Activated CD8-positive, alpha-beta memory T cell treated with anti-CD3 and anti-CD28 coated beads for 4 hours (primary cell): ENCODE measurements at places on chromosomes 2 and 18.

DNA sequence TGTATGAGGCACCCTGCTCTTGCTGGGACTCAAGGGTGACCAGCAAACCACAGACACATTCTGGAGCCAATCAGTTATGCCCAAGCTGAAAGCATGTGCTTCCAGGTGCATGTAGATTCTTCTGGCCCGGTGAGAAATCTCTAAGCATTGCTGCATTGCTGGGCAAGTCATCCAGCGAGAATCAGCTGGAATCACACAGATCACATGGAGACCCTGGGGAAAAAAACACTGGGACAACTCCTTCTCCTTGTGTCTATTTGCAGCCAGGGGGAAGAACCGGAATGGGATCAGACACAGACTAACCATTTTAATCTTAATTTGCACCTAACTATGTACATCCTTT lies 119.7 kb upstream of the KLF7 start:
- no peak for DNase-seq

GRCh38 chr18:64668461-64668962 lies 519.6 kb upstream of the LINC00305 start:
- DNase-seq, result no peak

DNA sequence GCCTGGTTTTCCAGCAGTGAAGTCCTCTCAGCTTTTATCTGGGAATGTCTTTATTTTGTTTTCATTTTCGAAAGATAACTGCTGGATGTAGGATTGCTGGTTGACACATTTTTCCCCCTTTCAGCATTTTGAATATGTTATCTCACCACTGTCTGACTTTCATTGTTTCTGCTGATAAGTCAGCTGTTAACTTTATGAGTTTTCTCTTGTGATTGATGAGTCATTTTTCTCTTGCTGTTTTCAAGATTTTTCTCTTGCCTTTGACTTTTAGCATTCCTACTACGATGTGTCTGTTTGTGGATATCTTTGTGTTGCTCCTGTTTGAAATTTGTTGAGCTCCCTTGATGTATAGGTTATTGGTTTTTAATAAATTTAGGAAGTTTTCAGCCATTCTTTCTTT lies 85.5 kb downstream of the AGPS start:
- DNase-seq, result no peak

DNA sequence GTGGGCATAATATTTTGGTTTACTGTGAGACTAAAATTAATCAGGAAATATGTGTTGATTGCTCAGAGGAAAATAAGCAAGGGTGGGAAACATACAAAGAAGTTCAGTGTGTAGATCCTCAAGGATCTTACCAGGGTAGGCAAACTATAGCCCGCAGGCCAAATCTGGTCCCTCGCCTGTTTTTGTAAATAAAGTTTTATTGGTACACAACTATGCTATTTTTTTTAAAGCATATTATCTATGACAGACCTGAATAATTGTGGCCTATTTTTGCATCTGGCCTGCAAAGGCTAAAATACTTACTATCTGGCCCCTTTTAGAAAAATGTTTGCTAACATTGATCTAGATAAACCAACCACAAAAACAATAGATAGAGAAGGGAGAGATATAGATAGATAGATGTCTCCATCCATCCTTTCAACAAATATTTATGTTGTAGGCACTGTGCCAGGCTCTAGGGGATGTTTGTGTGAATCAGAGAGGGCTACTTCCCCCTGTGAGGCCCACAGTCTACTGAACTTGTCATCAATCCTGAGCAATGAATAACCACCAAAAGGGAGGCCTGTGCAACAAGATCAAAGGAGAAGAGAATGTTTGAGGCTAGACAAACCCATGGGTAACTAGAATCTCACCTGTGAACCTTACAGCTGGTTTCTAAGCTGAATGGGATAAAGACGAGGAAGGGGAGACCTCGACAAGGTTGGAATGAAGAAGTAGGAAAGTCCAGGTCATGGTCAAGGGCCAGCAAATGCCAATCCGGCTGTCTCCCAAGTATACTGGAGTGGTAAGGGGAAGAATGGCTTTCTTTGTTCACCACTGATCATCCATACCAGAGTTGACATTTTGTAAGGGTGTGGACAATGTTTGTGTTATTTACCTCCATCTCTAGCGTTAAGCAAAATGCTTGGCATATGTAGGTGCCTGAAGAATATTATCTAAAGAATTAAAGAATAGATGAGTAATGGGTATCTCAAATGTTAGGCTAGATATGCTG lies 23.6 kb downstream of the ALPK2 start:
- DNase-seq, result peak; percentile 28

DNA sequence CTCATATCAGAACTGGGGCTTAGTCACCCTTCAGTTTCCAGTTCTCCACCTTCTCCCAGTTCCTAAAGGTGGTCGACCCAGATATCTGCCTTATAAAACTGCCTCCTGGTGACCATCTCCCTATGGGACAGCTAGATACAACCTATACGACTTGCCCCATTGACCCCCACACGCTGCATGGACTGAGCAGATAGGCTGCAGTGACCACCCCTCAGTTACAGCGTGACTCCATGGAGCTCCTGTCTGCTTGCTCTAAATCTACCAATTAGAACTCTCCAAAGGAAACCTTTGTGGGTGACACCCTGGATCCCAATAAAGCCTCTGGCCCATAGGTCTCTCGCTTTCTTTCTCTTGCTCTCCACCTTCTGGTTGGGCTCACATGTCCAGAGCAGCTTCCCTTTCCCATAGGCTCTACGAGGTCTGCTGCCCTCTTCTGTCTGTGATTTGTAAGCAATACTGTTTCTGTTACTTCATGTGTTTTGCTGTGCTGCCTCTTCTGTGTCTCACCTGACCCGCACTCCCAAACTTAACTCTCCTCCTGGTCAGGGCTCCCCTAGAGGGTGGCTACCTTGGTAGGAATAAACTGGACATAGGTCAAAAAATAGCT lies 971.3 kb upstream of the FAM98A start:
- no peak for DNase-seq

DNA sequence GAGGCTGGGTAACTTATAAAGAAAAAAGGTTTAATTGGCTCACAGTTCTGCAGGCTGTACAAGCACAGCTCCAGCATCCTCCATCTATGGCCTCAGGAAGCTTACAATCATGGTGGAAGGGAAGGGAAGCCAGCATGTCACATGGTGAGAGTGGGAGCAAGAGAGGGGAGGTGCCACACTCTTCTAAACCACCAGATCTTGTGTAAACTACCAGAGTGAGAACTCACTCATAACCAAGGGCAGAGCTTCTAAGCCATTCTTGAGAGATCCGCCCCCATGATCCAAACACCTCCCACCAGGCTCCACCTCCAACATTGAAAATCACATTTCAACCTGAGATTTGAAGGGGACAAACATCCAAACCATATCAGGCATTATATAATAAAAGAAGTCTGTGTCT lies 121.6 kb upstream of the CDC42EP3 start:
- no peak for DNase-seq

- DNase-seq, result no peak
Observed at GRCh38 chr2:171469176-171469575, 35.1 kb downstream of the DCAF17 start.

- no peak for DNase-seq
Observed at GRCh38 chr2:226087051-226087450, 687.5 kb downstream of the NYAP2 start.

DNA sequence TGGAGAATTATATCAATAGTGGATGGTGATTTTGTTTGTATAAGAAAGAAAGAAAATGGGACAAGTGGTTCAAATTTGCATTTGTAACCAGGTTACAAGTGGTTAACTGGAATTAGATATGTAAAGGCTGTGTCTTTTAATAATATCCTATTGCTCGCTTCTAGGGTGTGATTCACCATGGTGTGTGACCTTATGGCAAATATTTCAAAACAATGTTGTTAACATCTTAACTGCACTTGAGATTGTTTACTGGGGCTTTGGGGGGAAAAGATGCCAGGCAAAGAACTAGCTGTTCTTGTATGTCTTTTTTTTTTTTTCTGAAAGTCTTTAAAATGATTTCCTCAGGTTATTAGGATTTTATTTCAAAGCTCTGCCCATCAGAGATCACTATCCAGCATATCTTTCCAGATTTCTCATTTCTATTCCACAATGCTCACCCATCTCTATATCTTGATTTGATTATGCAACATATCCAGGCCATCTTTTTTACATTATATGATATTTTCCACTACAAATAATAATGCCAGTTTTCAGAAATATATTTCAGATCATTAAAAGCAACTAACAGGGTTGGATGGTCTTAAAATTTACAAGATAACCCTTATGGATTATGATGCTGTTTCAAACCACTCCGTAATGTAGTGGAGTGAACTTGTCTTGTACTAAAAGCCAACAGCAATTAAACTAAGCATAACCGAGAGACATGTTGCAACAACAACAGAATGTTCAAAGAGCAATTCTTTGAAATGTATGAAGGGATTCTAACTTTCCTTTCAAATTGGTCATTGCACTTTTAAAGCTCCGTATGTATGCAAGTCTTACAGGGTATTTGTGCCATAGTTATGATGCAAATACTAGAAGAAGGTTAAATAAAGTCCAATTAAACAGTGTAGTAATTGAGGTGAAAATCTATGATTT lies 341.5 kb upstream of the ETAA1 start:
- DNase-seq, result no peak

- no peak for DNase-seq
Observed at GRCh38 chr2:162734866-162735265, 103.7 kb downstream of the KCNH7 start.

DNA sequence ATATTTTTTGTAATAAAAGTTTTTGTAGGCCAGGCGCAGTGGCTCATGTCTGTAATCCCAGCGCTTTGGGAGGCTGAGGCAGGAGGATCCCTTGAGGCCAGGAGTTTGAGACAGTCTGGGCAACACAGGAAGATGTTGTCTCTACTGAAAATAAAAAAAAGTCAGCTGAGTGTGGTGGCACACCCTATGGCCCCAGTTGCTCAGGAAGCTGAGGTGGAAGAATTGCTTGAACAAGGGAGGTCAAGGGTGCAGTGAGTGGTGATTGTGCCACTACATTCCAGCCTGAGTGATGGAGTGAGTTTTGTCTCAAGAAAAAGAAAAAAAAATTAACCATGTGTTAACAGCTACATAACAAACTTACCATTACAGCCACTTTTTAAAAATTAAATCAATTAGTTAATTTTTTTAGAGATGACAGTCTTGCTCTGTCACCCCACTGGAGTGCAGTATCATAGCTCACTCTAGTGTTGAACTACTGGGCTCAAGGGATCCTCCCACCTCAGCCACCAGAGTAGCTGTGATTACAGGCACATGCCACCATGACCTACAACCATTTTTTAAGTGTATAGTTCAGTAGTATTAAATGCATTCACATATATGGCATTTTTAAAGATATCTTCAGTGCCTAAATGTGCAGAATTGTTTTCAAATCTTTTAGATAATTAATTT lies 67.2 kb upstream of the ACYP2 start:
- no peak for DNase-seq

DNA sequence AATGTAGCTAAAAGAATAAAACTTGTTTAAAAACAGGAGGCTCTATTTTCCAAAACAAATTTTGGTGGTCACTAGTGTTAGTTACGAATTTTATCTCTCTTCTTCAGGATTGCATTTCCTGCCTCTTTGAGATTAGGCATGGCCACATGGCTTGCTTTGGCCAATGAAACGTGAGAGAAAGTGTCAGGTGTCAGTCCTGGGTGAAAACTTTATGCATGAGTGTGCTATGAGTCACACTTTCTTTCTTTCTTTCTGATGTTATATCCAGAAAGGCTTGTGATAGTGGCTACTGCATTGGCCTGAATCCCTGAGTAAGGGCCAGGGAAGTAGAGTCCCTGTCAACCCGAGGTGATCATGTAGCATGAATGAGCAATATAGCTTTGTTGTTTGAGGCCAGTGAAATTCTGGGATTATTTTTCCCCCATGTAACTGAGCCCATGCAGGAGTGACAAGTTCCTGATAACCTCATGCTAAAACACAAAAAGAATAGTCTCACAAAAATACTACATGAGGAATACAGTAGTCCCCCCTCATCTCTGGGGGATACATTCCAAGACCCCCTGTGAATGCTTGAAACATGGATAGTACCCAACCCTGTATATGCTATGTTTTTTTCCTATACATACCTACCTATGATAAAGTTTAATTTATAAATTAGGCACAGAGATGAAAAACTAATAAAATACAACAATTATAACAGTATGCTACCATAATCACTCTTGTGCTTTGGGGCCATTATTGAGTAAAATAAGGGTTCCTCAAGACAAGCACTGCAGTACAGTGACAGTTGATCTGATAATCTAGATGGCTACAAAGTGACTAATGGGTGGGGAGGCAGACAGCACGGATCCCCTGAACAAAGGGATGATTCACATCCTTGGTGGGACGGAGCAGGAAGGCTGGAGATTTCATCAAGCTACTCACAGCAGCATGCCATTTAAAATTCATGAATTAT lies 109.5 kb downstream of the CDC42EP3 start:
- DNase-seq, result no peak

- DNase-seq, result no peak
Observed at GRCh38 chr2:2572393-2573204, 241.5 kb upstream of the MYT1L start.

- DNase-seq, result no peak
Observed at GRCh38 chr2:10922307-10923007, 10.7 kb downstream of the KCNF1 start.

DNA sequence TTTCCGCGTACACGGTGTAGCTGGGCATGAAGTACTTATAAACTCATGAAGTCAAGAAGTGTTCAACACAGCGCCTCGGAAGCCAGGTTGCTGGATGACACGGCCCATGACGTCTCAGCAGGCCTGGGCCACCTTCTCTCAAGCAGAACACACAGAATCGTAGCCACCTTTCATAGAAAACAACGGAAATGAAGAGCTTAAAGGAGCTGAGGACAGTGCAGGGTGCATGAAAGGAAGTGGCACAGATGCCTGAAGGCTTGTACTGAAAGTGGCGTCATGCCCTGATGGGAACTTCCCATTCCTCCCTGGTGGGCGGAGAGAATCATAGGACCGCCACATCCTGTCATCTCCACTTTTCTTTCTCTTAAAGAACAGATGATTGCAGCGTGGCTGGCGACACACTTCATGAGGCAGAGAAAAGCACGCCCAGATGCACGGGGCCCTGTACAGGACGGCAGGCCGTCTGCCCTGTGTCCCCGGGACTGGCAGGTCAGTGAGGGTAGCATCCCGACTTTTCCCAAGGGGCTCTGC lies 31.1 kb downstream of the HDAC4 start:
- peak; percentile 30 for DNase-seq

GRCh38 chr2:158724803-158725381 lies 70.2 kb upstream of the DAPL1 start:
- DNase-seq, result no peak

DNA sequence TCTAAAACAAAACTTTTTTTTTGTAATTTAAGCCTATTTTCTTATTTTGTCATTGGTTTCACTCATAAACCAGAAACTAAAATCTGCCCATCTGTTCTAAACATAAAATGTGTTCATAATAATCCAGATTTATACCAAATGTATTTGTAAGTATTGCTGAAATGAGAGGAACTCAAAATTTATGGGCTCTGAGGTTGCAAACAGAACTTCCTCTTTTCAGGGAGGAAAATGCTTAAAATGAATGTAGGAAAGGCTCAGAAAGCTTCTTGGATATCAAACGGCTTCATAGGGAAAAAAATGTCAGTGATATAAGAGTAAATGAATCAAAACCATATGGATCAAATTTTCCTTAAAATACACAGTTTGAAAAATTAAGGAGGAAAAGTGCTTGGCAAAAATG lies 83.9 kb downstream of the PAX3 start:
- no peak for DNase-seq
